ENCODE measurements at places on chromosomes 3 and 15.

- DNase-seq: no peak
These were observed 53.2 kb upstream of the KLF13 start for GRCh38 chr15:31273258-31273941.

DNA sequence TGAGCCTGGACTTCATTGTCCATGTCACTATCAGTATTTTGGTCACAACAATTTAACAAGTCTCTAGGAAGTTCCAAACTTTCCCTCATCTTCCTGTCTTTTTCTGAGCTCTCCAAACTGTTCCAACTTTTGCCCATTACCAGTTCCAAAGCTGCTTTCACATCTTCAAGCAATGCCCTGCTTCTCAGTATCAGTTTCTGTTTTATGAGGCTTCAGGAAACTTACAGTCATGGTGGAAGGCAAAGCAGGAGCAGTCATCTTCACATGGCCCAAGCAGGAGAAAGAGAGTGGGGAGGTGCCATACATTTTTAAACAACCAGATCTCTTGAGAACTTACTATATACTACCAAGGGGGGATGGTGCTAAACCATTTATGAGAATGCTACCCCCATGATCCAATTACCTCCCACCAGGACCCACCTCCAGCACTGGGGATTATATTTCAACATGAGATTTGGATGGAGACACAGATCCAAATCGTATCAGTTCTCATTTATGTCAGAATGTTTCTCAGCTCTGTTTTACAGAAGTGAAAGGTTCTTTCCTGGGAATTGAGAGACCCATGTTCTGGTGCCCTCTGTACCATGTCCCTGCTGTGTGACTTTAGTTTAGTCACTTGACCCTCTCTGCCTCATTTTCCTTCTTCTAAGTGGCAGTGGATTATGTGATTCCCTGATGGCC lies 169.7 kb downstream of the PLCL2 start:
- DNase-seq: no peak

GRCh38 chr3:51717446-51717845 lies 10.6 kb downstream of the GRM2 start:
- DNase-seq: no peak

GRCh38 chr3:71724584-71725270 lies 475 bp downstream of the EIF4E3 start:
- peak; percentile 45 for DNase-seq

GRCh38 chr3:110562621-110563020 lies 509.0 kb upstream of the NECTIN3 start:
- no peak for DNase-seq

- no peak for DNase-seq
These were observed 2.9 kb downstream of the NR2C2 start for GRCh38 chr3:14950274-14950673.

GRCh38 chr15:89139613-89140499 lies 51.6 kb downstream of the ABHD2 start:
- no peak for DNase-seq

DNA sequence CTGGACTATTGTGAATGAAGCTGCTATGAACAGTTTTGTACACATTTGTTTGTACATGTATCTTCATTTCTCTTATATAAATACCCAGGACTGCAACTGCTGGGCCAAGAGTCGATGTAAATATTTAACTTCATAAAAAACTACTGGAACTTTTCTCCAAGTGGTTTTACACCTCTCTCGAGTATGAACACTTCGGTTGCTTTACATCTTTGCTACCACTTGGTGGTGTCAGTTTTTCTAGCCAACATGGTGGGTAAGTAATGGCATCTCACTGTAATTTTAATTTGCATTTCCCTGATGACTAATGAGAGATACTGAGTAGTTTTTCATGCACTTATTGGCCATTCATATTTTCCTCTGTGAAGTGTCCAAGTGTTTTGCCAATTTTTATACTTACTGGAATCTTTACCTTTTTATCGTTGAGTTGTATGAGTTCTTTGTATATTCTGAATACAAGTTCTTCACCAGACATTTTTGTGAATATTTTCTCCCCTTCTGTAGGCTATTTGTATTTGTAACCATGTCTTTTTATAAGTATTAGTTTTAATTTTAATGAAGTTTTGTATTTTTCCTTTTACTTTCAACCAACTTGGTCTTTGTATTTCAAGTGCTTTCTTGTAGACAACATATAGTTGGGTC lies 44.4 kb downstream of the PCOLCE2 start:
- DNase-seq: no peak

DNA sequence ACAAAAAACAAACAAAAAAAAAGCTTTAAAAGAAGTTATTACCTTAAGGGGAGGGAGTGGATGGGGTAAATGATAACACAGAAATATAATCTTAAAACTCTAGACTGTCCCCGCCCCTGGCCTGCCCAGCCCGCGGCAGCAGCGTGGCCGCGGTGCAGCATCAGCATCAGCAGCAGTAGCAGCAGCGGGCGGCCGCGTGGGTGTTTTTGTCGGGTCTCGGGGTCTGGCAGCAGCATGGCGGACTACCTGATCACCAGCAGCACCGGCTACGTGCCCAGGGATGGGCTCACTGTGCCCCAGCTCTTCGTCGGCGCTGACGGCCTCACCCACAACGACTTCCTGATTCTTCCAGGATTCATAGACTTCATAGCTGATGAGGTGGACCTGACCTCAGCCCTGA lies 80.0 kb upstream of the ANKRD28 start:
- DNase-seq: no peak

DNA sequence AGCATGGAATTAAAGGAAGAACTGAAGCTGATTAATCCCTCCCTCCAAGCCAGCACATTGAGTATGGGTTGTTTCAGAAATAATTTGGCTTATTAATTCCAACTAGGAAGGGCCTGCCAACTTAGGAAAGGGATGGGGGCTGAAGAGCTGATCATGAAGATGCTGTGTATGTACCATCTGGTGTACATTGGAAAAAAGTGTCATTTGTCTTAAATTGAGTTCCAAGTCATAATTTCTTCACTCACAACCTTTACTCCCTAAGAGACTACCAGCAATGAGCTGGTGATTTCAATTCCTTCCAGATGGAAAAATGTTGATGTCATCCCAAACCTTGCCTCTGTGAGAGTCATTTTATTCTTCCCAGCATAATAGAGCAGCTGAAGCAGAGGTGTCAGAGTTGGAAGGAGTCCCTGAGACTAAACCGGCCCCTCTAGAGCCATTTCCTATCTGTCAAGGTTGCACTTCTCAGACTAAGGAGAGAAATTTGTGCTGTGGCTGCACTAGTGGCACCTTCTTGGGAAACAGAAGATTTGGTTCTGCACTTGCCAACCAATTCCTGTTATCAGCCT lies 79.4 kb downstream of the GTPBP8 start:
- no peak for DNase-seq

DNA sequence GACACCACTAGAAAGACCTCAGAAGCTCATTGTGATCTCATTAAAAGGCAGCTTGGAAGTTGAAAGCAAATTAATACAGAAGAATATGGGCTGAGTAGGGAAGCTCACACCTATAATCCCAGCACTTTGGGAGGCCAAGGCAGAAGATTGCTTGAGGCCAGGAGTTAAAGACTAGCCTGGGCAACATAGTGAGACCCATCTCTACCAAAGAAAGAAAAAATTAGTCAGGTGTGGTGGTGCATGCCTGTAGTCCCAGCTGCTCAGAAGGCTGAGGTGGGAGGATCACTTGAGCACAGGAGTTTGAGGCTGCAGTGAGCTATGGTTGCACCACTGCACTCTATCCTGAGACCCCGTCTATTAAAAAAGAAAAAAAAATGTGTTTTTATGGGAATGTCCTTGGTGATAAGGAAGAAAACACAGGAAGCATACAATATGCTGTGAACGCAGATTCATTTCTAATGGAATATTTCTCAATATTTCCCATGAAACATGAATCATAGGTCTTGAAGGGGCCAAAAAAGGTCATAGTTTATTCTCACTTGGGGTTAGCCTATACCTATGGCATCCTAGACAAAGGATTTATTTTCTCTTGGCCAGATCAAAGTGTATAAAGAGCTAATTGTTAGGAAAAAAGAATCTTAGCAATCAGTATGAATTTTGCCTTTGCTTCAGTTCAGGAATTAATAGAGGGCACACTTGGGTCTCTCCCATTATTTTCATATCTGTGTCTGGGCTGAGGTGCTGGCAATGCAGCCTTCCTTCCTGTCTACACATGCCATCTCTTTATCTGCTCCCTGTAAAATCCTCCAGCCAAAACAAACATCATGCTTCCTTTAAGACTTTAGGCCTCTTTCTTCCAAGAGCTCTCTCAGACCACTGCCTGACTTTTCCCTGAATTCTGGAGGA lies 98.2 kb downstream of the FNDC3B start:
- no peak for DNase-seq

GRCh38 chr15:40040770-40041169 lies 1.8 kb upstream of the SRP14 start:
- no peak for DNase-seq

- peak; percentile 47 for DNase-seq
These were observed 126.0 kb downstream of the MYLK start for GRCh38 chr3:123758081-123758564.

GRCh38 chr3:27978440-27978839 lies 256.3 kb upstream of the EOMES start:
- DNase-seq: no peak

DNA sequence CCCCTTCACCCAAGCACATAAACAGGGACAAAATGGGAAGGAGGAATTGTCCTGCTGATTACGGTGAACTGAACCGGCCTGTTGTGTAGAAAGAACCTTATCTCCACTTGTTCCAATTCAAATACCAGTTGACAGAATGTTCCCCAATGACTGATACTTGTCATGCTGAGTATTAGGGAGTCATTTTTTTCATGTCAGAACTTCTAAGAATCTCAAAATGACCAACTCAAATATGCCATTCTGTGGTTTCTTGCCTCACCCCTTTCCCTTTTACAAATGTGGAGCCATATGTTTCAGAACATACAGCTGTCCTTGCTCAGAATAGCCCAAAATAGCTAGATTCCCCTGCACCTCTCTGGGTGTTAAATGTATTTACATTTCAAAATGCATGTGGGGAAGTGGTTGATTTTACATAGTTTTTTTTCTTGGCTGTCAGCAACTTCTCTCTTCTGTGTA lies 405.9 kb upstream of the TBL1XR1 start:
- DNase-seq: no peak

GRCh38 chr15:40942878-40943277 lies 10.4 kb upstream of the CHAC1 start:
- DNase-seq: no peak

DNA sequence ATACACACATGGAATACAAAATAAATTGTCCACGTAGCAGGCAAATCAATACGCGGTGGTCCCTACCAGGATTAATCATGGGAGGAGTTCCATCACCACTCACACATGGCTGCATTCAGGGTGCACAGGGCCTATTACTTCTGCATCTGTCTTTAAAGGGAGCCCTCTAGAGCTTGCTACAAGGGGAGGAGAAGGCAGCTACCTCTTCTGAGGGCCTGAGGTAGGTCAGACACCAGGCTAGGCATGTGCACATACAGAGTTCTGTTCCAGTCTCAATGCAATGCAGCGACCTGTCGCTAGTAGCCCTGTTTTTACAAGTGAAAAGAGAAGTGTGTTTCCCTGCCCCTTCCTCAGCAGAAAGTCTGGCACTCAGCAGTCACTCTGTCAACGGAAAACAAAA lies 102.7 kb downstream of the ROBO2 start:
- no peak for DNase-seq

GRCh38 chr3:122793568-122794416 lies at the start of gene HSPBAP1:
TSS of gene HSPBAP1 (minus strand) at chr3:122793831. CDS start at chr3:122793680, 151 bp downstream.
- DNase-seq: no peak

- peak; percentile 60 for DNase-seq
These were observed 238.7 kb downstream of the ZPLD1 start for GRCh38 chr3:102673271-102674115.

GRCh38 chr3:42827023-42827422 lies 17.8 kb downstream of the ACKR2 start:
- no peak for DNase-seq

- peak; percentile 5 for DNase-seq
These were observed 717 bp downstream of the PXK start for GRCh38 chr3:58333206-58334012.

GRCh38 chr3:45182915-45183871 lies 37.0 kb upstream of the CDCP1 start:
- no peak for DNase-seq

- peak; percentile 62 for DNase-seq
These were observed at the start of the genes LRRC34 and LRRIQ4 for GRCh38 chr3:169812332-169813235. TSS of gene LRRC34 (minus strand) at chr3:169812904. CDS start at chr3:169812548, 356 bp downstream. TSS of gene LRRIQ4 (plus strand) at chr3:169812870. CDS start at chr3:169821922, 9,052 bp downstream.

DNA sequence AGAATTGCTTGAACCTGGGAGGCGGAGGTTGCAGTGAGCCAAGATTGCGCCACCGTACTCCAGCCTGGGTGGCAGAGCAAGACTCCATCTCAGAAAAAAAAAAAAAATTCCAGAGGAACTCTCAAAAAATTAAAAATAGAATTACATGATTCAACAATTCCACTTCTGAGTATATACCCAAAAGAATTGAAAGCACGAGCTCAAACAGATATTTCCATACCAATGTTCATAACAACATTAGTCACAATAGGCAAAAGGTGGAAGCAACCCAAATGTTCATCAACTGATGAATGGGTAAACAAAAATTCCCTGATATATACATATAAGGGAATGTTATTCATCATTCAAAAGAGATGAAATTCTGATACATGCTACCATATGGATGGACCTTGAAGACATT lies 16.9 kb upstream of the MORF4L1 start:
- DNase-seq: no peak

DNA sequence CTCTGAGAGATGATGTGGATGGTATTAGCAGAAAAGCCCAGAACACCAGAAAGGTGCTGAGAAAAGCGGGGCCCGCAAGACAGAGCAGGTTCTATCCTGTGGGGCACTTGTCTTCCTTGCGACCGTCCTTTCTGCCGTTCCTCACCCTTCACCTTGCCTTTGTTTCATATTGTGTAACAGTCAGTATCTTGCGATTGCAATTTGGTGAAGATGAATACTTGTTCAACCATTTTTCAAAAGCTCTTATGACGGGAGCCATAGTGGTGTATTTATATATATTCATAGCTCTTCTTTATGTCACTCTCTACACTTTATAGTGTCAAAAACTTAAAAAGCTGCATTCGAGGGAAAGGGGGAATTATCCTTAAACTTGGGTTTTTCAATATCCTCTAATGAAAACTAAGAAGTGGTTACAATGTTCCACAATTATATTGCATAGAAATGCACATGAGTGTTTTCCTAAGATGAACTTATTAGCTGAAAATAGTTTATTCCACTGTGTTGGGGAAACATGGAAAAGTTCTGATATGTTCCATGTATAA lies 797 bp downstream of the MAP3K13 start:
- DNase-seq: no peak

GRCh38 chr3:62995119-62995518 lies 119.9 kb upstream of the CADPS start:
- no peak for DNase-seq

- DNase-seq: peak; percentile 2
These were observed 157.8 kb downstream of the TIGIT start for GRCh38 chr3:114451561-114452018.

DNA sequence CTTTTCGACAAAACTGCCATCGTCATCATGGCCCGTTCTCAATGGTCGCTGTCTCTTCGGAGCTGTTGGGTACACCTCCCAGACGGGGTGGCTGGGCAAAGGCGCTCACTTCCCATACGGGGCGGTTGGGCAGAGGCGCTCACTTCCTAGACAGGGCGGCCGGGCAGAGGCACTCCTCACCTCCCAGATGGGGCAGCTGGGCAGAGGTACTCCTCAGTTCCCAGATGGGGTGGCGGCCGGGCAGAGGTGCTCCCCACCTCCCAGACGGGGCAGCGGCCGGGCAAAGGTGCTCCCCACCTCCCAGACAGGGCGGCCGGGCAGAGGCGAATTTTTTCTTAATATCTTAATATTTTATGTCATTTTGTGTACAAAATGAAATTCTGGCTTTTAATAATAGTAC lies 44.5 kb downstream of the PARP14 start:
- DNase-seq: no peak

GRCh38 chr3:112446343-112446742 lies 52.9 kb downstream of the BTLA start:
- no peak for DNase-seq

GRCh38 chr3:45325676-45326075 lies 62.7 kb upstream of the LARS2 start:
- DNase-seq: no peak

All from NCI-H748 treated with DMSO at 0.1 percent for 48 hours (cell line).